ENCODE measurements at places on chromosomes 6 and 20. TPM values are rescaled to one million over a fixed set of nuclear protein-coding genes. Genes with fewer than 3 reads are reported as not detected.

GRCh38 chr6:161001421-161001820, 9.9 kb downstream of the MAP3K4 start:
- H3K4me1 ChIP-seq = peaks cover 19% of the 10 kb centered on the region
- H3K36me3 ChIP-seq = no peaks in the 10 kb centered on the region
- DNase-seq = no peak
- H3K27ac ChIP-seq = no peak overlapping the region
- H3K27me3 ChIP-seq = no peaks in the 10 kb centered on the region

The BMP2 gene
- total RNA-seq = 38.9 TPM

The AGER gene
- 616 TPM for total RNA-seq

The TSHZ2 gene
- 7.6 TPM for total RNA-seq

The CST2 gene
- 13.0 TPM for total RNA-seq

- no peak overlapping the region for H3K4me3 ChIP-seq
- DNase-seq = no peak
These were observed 122.6 kb downstream of the SULF2 start for GRCh38 chr20:47662483-47663353.

DNA sequence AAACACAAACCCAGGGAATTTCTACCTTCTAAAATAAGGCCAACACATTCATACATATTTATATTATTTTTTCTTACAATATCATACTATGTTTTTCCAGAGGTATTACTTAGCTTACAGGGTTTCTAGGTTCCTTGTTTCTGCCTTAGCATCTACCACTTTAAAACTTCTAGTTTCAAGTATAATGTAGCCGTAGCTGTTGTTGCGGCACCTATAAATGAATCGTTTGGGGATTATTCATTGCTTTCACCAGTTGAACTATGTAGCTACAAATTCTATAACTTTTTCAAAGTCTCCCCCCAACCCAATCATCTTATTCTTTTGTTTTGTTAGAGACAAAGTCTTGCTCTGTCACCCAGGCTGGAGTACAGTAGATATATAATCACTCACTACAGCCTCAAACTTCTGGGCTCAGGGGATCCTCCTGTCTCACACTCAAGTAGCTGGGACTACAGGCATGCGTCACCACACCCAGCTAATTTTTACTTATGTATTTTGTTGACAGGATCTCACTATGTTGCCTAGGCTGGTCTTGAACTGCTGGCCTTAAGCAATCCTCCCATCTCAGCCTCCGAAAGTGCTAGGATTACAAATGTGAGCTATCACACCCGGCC, 43.9 kb downstream of the TNFAIP3 start:
- H3K4me3 ChIP-seq = no peak overlapping the region
- H3K27ac ChIP-seq = peak overlapping the region; percentile 53
- H3K4me1 ChIP-seq = no peaks in the 10 kb centered on the region
- H3K27me3 ChIP-seq = peaks cover 3% of the 10 kb centered on the region

DNA sequence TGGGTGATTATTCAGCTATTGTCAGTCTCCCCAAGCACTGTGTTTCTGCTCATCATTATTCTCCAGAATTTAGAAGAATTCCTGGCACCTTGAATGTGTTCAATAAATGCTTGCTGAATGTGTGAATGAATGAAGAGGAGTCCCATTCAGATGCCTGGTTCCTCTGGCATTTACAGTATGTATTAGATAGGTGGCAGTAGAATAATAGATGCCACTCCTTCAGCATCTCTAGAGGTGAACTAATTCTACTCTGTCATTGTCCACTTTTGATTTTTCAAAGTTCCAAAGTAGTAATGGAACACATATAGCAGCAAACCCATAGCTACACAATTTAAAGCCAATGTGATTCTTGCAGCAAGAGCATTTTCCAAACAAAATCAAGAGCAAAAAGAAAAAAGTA, 118.9 kb upstream of the CEP162 start:
- DNase-seq = no peak
- H3K27me3 ChIP-seq = no peaks in the 10 kb centered on the region
- H3K27ac ChIP-seq = no peak overlapping the region
- H3K4me3 ChIP-seq = no peak overlapping the region

The LST1 gene
- total RNA-seq = 95.1 TPM

Data from left lung (tissue), 14 donors.